Body of pancreas (tissue), 4 donors: ENCODE measurements at places on chromosomes 11 and 22.

DNA sequence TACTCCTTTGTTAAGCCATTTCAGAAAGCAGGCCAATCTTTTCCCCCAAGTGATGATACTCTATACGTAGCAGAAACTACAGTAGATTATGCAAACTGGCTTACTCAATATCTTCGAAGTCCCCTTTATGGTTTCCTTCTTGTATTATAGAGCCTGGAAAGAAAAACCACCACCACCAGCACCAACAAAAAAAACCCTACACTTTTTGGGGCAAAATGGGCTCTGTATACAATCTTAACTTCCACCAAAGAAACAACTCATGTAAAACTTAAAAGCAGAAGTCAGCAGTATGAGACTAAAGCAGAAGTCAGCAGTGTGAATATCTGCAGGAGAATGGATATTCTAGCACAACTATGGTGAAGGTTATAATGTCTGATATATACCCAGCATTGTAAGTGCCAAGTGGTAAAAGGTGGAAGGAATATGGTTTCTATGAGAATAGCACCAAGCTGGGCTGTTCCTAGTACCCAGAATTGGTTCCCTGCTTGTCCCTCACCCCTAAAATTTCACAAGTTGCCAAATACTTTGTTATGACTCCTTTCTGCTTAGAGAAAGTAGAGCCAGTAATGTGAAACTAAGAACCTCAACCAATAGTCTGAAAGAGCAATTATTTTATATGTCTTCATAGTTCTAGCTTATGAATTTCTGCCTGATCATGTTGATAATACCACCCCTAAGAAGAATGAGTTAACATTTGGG lies 252.1 kb downstream of the SBF2 start:
- H3K27me3 ChIP-seq: no peaks in the 10 kb centered on the region
- no peaks in the 10 kb centered on the region for H3K36me3 ChIP-seq
- H3K4me3 ChIP-seq: no peak overlapping the region
- no peak for DNase-seq
- no peak overlapping the region for H3K27ac ChIP-seq

DNA sequence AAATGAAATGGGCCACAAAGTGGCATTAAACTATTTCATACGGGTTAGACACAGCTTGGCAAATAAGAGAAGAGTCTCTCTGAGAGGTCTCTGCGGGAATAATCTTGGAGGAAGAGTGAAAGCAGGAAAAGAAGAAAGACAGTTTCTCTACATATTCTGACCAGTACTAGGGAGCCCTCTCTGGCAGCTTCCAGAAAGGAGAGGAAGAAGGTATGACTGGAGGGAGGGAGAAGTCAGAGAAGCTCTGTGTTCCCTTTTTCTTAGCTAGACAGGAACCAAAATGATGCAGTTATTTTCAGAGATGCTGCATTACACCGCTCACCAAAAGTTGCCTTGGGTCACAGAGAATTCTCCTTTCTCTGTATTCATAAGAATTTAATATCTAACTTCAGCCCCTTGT lies 382.1 kb downstream of the KCNA4 start:
- no peak overlapping the region for H3K27ac ChIP-seq
- H3K4me1 ChIP-seq: no peaks in the 10 kb centered on the region
- no peak overlapping the region for H3K4me3 ChIP-seq
- H3K36me3 ChIP-seq: no peaks in the 10 kb centered on the region

DNA sequence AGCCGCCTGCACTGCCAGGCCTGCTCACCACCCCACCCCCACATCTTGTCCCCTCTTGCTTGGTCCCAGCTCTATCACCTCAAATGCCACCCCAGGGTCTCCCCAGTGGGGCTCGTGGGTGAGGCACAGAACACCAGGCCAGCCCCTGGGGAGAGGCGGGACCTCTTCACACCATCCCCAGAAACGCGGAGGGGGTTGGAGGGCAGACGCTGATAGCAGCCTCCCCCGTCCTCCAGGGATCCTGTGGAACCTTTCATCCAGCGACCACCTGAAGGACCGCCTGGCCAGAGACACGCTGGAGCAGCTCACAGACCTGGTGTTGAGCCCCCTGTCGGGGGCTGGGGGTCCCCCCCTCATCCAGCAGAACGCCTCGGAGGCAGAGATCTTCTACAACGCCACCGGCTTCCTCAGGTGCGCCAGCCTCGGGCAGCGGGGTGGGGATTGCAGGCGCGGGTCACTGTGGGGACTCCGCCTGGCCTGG lies 5.8 kb downstream of the PKP3 start:
- no peaks in the 10 kb centered on the region for H3K27me3 ChIP-seq
- H3K27ac ChIP-seq: no peak overlapping the region
- no peaks in the 10 kb centered on the region for H3K36me3 ChIP-seq
- no peak overlapping the region for H3K4me3 ChIP-seq
- no peak for DNase-seq

- no peaks in the 10 kb centered on the region for H3K36me3 ChIP-seq
- DNase-seq: peak; percentile 68
- H3K27me3 ChIP-seq: no peaks in the 10 kb centered on the region
- peaks cover 5% of the 10 kb centered on the region for H3K4me1 ChIP-seq
- no peak overlapping the region for H3K4me3 ChIP-seq
Observed at GRCh38 chr22:45441138-45441537, 27.6 kb downstream of the RIBC2 start.

DNA sequence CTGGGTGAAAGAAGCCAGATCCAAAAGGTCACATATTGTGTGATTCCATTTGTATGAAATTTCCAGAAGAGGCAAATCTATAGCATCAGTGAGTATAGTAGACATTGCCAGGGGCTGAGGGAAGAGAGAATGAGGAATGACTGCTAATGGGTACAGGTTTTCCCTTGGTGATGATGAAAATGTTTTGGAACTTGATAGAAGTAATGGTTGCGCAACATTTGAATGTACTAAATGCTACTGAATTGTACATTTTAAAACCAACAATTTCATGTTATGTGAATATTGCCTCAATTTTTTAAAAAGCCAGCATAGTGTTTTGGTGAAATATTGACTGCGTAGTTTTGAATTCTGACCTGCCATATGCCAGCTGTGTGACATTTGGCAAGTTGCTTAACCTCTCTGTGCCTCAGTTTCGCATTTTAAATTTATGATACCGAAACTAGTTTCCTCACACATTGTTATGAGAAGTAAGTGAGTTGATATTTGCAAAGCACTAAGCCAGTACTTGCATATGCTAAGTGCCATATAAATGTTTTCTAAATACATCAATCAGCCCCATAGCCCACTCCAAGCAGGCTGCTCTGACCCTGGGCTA lies 75.4 kb upstream of the TMEM45B start:
- H3K4me1 ChIP-seq: no peaks in the 10 kb centered on the region
- no peak for DNase-seq
- no peak overlapping the region for H3K27ac ChIP-seq
- no peaks in the 10 kb centered on the region for H3K27me3 ChIP-seq
